ENCODE measurements at places on chromosomes 3 and 15.

- no peak for DNase-seq
Observed at GRCh38 chr15:83993591-83993990, 242.0 kb upstream of the GOLGA6L4 start.

- peak; percentile 28 for DNase-seq
Observed at GRCh38 chr3:185308126-185308754, 54.4 kb upstream of the EHHADH start.

GRCh38 chr15:89785774-89786140, 9.6 kb downstream of the MESP2 start:
- no peak for DNase-seq

GRCh38 chr3:14605744-14606143, 45.8 kb upstream of the CCDC174 start:
- DNase-seq, result no peak
